Mesangial cell (primary cell): ENCODE measurements at places on chromosomes 16 and 17. TPM values are rescaled to one million over a fixed set of nuclear protein-coding genes. Genes with fewer than 3 reads are reported as not detected.

The NTN1 gene
- 0.89 and 4.7 TPM in 2 replicates for total RNA-seq

The TBC1D3E gene
- total RNA-seq, result 2.9 TPM in 1 of 2 replicates, not detected in the other

The OR4D1 gene
- total RNA-seq, result not detected in 2 replicates

The VPS25 gene
- total RNA-seq, result 123 and 129 TPM in 2 replicates

The KRT20 gene
- under 0.01 TPM in 1 of 2 replicates, not detected in the other for total RNA-seq

The KRT9 gene
- total RNA-seq, result not detected in 2 replicates

The FN3KRP gene
- total RNA-seq, result 18.3 and 28.0 TPM in 2 replicates

The ZNF385C gene
- total RNA-seq, result under 0.01 TPM in 1 of 2 replicates, not detected in the other

The SLC16A6 gene
- 0.25 TPM in 1 of 2 replicates, not detected in the other for total RNA-seq

The SLC6A4 gene
- total RNA-seq, result under 0.01 TPM in 1 of 2 replicates, not detected in the other

The ZSCAN10 gene
- total RNA-seq, result not detected in 2 replicates

The METRNL gene
- 22.2 and 78.3 TPM in 2 replicates for total RNA-seq

The SCARF1 gene
- total RNA-seq, result 2.7 and 13.0 TPM in 2 replicates

The SLC52A1 gene
- total RNA-seq, result under 0.01 TPM in 1 of 2 replicates, not detected in the other

The RAC3 gene
- 66.7 and 82.3 TPM in 2 replicates for total RNA-seq

The CLEC10A gene
- total RNA-seq, result not detected in 2 replicates

The SLC25A11 gene
- 66.6 and 80.7 TPM in 2 replicates for total RNA-seq

The ASGR1 gene
- total RNA-seq, result 0.63 and 1.6 TPM in 2 replicates

The TEKT1 gene
- total RNA-seq, result not detected in 2 replicates

The KRT32 gene
- total RNA-seq, result not detected in 2 replicates

The P2RX1 gene
- total RNA-seq, result under 0.01 TPM in 1 of 2 replicates, not detected in the other

The DNAJA3 gene
- total RNA-seq, result 38.8 and 63.2 TPM in 2 replicates

The AANAT gene
- total RNA-seq, result 0.25 TPM in 1 of 2 replicates, not detected in the other

The PYDC1 gene
- not detected in 2 replicates for total RNA-seq

The PALB2 gene
- 6.5 and 7.0 TPM in 2 replicates for total RNA-seq

The NPIPB9 gene
- total RNA-seq, result 0.38 TPM in 1 of 2 replicates, not detected in the other

The NAGS gene
- total RNA-seq, result 6.2 and 9.0 TPM in 2 replicates

The RGS11 gene
- 0.33 and 5.2 TPM in 2 replicates for total RNA-seq

The TBX2 gene
- 2.4 and 5.8 TPM in 2 replicates for total RNA-seq

The CD300E gene
- total RNA-seq, result not detected in 2 replicates

The KRTAP1-5 gene
- total RNA-seq, result not detected in 2 replicates

The CD300LB gene
- not detected in 2 replicates for total RNA-seq

The CFAP97D1 gene
- total RNA-seq, result not detected in 2 replicates

The CHST6 gene
- 0.89 and 2.8 TPM in 2 replicates for total RNA-seq

The TP53I13 gene
- 71.0 and 76.8 TPM in 2 replicates for total RNA-seq

The MT1M gene
- 5.6 and 8.5 TPM in 2 replicates for total RNA-seq

The NACA2 gene
- not detected in 2 replicates for total RNA-seq

The EME2 gene
- 4.7 and 7.7 TPM in 2 replicates for total RNA-seq

The TBC1D3 gene
- not detected in 2 replicates for total RNA-seq

The DNAH2 gene
- total RNA-seq, result under 0.01 and 0.16 TPM in 2 replicates

The PPP1R27 gene
- not detected in 2 replicates for total RNA-seq

The PABPN1L gene
- not detected in 2 replicates for total RNA-seq

The SLC12A3 gene
- not detected in 2 replicates for total RNA-seq

The HOXB1 gene
- total RNA-seq, result not detected in 2 replicates

The TMC7 gene
- 0.33 and 0.76 TPM in 2 replicates for total RNA-seq

The TMIGD1 gene
- not detected in 2 replicates for total RNA-seq
